GM13977 (cell line): ENCODE measurements at places on chromosomes 3 and 15.

GRCh38 chr3:57949344-57949743 is 58.9 kb upstream of the FLNB start:
- no peak for DNase-seq

DNA sequence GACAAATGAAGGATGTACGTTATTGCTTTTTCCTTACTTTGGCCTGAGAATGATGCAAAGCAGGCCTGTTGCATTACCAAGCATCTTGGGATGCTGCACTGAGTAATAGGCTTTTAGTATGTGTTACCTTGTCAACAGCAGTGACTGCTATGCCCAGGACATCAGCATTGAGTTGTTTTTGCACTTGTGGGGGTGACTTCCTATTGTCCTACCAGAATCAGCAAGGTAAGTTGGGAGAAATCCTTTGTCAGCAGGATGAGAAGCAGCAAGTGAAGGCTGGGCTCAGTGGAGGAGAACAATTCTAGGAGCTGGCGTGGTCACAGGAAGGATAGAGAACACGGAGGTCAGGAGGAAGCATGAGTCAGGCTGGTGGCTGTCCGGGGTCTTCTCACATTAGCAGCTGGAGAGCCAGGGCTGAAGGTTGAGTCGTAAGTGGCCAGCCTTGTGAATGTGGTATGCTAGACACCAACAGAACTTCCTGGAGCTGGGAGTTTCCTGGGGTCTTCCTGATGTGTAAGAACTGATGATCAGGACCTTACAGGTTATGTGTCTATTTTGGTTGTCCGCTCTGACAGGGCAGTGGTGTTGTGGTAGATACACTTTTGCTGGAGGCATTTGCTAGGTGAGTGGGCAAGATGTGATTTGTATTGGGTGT is 142.7 kb downstream of the FNDC3B start:
- no peak for DNase-seq

GRCh38 chr3:53137221-53137620 is 7.0 kb upstream of the RFT1 start:
- DNase-seq = no peak

GRCh38 chr3:39376959-39377634 is 6.1 kb upstream of the SLC25A38 start:
- DNase-seq = no peak

GRCh38 chr3:99355465-99355864 is 282.9 kb upstream of the COL8A1 start:
- DNase-seq = no peak

- DNase-seq = no peak
Observed at GRCh38 chr3:73107676-73108187, 46.3 kb downstream of the EBLN2 start.

GRCh38 chr15:35741881-35742280 is 195.9 kb upstream of the DPH6 start:
- no peak for DNase-seq

GRCh38 chr3:77321646-77322045 is 281.7 kb downstream of the ROBO2 start:
- DNase-seq = no peak
